ENCODE measurements at places on chromosomes 7 and 10.
A peak's percentile ranks its signal among the peaks of the same experiment; 100 is the strongest.

DNA sequence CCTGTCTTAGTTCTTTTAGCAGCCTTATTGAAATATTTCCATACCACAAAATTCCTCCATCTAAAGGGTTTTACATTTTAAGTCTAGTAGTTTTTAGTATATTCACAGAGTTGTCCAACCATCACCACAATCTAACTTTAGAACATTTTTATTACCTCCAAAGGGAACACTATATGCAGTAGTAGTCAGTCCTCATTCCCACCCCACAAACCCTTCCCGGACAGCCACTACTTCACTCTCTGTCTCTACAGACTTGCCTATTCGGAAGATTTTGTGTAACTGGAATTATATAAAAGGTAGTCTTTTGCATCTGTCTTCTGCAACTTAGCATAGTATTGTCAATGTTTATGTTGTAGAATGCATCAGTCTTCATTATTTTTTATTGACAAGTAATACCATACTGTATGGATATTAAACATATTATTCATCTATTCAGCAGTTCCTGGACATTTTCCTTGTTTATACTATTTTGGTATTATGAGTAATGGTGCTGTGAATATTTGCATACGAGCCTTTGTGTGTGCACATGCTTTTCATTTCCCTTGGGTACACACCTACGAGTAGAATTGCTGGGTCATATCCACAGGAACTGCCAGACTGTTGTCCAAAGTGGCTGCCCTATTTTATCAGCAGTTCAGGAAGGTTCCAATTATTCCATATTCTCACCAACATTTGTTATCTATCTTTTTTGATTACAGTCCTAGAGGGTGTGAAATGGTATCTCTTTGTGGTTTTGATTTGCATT, 60.9 kb upstream of the LANCL2 start:
- DNase-seq: no peak

DNA sequence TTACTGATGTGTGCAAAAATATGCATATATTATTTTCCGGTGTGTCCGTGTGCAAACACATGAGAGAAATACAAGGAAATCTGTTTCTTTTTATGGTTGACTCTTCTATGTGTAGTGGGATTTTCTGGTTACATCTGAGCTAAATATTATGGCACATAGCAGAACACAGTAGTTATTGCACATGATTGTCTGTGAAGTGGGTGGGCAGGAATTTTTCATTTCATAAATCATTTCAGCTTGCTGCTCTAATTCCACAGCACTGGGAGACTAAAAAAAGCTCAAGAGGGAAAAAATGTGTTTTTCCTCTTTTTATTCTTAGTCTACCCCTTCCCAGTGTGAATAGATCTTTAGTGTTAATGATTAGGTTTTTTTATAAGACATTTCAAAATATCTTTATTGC, 197.9 kb downstream of the MBL2 start:
- DNase-seq: no peak

DNA sequence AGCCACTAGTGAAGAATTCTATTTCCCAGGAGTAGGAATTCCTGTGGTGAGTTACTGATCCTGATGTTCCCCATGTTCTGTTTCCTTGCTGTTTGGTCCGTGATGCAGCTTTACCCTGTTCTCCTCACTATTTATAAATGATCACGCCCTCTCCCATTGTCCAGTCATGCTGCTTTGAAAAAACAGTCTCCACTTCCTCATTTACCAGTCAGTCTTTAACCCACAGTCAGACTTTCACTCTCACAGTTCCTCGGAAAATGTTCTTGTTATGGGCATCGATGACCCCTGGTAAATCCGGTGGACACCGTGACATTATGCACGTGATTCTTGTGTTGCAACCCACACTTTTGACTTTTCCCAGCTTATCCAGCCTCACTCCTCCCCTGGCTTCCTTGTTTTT, 14.4 kb downstream of the SCIN start:
- peak; percentile 54 for DNase-seq

GRCh38 chr7:82410461-82410860, 33.1 kb downstream of the CACNA2D1 start:
- no peak for DNase-seq

- DNase-seq: no peak
These were observed 1.0 kb downstream of the ADCK2 start for GRCh38 chr7:140673774-140674155.
